NCI-H1092 treated with DMSO at 0.1 percent for 48 hours (cell line): ENCODE measurements at places on chromosomes 2 and 18.
A peak's percentile ranks its signal among the peaks of the same experiment; 100 is the strongest.

- DNase-seq, result no peak
These were observed 102.2 kb upstream of the XPO1 start for GRCh38 chr2:61640406-61640805.

GRCh38 chr2:143732871-143733270, 603.7 kb downstream of the ARHGAP15 start:
- DNase-seq, result no peak

DNA sequence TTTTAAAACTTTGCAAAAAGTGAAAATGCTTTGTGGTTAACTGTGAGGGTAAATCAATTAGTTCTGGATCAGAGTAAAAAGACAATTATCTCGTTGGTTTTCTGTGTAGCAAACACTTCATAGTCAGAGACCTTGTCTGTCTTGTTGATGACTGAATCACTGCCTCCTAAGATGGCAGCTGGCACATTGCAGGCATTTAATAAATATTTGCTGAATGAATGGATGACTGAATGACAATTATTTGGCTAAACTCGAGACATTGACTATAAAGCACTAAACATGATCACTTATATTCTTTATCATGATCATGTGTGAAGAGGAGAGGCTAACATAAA, 96.2 kb downstream of the MAIP1 start:
- DNase-seq, result no peak

- no peak for DNase-seq
These were observed 183.9 kb downstream of the LPIN1 start for GRCh38 chr2:11930211-11930761.

DNA sequence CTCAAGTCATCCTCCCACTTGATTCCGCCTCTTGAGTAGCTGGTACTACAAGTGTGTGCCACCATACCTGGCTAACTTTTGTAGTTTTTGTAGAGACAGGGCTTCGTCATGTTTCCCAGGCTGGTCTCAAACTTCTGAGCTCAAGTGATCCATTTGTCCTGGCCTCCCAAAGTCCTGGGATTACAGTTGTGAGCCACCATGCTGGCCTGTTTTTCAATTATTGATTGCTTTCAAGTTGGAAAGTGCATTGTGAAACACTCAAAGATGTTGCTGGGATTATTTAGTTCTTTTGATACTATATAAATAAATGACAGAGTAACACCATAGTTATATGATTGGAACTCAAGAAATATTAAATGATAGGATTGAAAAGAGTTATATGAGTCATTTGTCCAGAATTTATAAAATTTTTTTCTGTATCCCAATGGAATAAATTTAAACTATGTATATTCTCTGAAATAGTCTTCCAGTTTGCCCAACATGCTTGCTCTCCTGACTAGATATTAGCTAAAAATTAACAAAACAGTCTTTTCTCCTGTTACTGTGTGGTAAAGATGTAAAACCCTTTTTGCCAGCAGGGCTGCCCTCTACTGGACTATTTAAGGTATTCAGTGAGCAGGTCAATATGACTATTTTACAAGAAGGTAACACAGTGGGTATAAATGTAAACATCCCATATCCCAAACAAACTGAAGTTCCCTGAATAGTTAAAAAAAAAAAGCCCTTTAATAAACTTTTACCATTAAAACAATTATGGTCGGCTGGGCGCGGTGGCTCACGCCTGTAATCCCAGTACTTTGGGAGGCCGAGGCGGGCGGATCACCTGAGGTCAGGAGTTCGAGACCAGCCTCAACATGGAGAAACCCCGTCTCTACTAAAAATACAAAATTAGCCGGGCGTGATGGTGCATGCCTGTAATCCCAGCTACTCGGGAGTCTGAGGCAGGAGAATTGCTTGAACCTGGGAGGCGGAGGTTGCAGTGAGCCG, 42.7 kb downstream of the ACSL3 start:
- peak; percentile 44 for DNase-seq

GRCh38 chr2:25310965-25311864, 30.5 kb downstream of the DNMT3A start:
- peak; percentile 81 for DNase-seq

DNA sequence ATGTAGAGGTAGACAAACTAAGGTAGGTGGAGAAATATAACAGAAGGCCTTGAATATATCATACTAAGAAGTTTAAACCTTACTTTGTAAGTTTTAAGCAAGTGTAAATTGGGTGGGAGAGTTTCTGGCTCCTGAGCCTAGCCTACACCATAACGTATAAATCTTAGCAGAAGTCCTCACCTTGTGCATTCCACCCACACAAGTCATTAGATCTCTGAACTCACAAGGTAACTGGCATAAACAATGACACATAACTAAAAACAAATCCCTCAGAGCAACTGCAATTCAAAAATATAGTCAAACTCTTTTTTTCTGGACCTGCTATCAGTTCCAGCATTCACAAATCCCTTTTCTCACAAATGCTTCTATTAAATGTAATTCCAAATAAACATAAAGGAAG, 9.4 kb downstream of the REV1 start:
- no peak for DNase-seq

GRCh38 chr2:8580316-8581233, 101.3 kb upstream of the ID2 start:
- no peak for DNase-seq

GRCh38 chr2:196234672-196235071, 63.3 kb upstream of the STK17B start:
- DNase-seq, result no peak

GRCh38 chr2:127084611-127085316, 22.2 kb downstream of the BIN1 start:
- no peak for DNase-seq

DNA sequence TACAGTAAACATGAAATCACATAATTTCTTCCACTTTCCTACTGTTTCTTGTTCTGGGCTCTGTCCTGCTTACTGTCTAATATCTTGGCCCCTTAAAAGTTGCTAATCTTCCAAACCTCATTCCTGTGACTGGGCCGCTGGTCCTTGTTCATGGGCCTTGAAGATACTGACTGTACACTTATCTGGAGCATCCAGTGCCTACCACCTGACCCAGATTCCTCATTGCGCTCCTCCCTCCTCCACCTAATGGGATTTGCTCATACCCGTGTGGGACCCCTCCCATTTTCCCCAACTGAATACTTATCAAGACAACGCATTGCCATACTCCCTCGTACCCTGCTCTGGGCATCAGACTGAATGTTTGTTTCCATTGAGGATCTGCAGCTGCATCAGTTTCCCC, 6.1 kb upstream of the IL37 start:
- DNase-seq, result no peak

DNA sequence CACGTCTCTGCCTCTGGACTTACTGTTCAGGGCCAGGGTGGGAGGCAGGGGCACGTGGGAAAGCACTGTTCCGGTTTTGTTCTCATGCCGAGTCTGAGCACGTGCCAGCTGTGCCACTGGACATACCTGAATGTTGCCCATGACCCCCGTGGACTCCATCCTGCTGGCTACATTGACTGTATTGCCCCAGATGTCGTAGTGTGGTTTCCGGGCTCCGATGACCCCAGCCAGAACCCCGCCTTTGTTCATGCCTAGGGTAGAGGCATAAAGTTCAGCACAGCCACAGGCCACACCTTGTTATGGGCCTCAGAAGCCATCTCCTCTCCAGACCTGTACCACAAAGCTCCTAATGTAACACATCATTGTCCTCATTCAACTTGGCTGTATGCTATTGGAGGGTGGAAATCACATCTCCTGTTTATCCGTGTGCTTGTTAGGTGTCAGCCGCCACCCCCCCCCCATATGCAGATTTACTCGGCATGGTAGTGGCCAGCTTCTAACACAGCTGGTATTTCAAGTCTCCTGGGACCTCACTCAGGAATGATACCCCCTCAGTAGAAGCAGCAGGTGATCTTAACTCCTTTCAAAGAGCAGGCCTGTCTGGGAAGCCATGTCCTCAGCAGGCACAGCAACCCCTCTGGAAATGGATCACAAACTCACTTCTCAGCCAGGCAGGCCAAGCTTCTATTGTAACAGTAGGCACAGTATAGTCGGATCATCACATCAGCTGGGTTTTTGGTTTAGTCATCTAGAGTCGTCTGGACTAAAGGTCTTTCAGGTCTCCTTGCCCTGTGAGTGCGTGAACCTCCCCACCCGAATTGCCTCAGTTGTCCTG, 27.6 kb downstream of the CENPO start:
- no peak for DNase-seq

- no peak for DNase-seq
These were observed 327.1 kb downstream of the CCDC178 start for GRCh38 chr18:33113416-33113815.

- DNase-seq, result no peak
These were observed 142.7 kb downstream of the ATP9B start for GRCh38 chr18:79211844-79212243.

DNA sequence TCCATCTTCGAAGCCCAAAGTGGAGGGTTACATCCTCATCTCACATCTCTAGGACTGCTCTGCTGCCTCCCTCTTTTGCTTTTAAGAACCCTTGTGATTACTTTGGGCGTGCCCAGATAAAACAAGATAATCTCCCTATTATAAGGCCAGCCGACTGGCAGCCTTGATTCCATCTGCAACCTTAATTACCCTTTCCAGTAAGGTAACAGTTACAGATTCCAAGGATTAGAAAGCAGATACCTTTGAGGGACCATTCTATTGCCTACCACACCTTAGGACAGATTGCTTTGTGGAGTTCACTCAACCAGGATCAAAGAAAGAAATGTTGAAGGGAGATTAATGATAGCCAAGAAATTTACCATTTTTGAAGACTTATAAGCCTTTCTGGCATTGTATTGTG, 250.8 kb upstream of the ACVR2A start:
- no peak for DNase-seq

GRCh38 chr2:177287814-177288213, 23.3 kb upstream of the NFE2L2 start:
- DNase-seq, result no peak

GRCh38 chr2:134611316-134611715, 107.5 kb downstream of the TMEM163 start:
- no peak for DNase-seq

DNA sequence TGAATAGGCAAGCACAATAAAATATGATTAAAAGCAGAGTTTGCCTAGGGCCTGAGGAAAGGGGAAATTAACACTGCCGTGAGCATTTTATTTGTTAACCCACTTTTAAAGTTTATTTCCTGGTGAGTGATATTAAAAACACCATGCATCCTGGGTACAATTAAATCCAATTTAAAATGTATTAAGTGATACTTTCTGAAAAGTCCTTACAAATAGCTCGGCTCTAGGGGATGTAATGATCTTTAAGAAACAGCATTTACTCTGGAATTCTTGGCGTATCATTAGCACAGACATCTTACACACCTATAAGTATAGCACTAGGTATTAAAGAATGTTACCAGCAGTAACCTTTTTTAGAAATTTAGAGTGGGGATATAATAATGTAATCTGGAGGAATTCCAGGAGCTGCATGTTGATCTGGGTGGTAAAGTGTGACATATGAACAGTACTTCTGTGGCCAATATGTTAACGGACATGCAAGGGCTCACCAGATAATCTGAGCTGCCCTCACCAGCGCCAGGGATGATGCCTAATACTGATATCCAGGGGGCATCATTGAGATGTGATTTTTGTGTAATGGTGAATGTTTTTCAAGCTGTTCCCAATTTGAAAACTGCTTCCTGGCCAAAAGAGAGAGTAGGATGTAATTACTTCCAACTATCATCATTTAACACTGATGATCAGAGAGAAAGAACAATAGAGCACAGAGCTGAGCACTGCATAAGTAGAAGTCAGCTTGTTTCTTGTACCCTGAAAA, 235.9 kb downstream of the DSEL start:
- no peak for DNase-seq

DNA sequence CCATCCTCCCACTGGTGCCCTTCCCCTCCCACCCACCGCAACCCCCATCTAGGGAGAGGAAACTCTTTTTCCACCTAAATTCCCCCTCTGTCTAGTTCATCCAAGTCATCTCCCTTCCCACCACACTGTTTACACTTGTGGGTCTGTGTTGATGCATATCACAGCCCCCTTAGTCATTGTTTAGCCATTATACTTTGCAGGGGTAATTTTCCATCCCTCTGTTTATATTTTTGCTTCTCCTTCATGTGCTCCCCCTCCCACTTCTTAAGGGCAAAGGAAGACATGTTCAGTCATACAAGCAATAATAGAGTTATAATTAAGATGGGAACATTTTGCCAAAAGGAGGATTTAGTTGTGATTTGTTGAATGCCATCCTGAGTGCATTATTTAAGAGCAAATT, 187.8 kb upstream of the TNP1 start:
- no peak for DNase-seq

DNA sequence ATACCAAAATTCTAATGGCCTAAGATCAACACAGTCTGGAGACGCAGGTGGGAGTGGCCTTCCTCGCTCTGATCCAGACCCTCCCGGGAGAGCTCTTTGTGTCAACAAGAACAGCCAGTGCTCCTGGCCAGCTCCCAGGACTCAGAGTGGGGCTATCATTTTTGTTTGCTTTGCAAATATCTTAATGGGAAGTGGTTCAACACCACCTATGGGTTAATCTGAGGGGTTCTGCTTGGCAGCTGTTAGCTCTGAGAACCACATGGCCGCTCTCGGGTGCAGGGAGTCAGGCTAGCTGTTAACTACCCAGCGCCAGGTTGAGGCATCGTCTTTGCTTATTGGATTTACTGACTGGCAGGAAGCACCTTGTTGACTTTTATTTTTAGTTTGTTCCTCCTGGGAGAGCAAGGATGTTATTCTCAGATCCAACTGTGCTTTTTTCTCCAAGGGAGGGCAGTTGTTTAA, 184.8 kb upstream of the SP5 start:
- DNase-seq, result peak; percentile 98

GRCh38 chr18:6731222-6731596, 1.7 kb downstream of the ARHGAP28 start:
- peak; percentile 1 for DNase-seq

DNA sequence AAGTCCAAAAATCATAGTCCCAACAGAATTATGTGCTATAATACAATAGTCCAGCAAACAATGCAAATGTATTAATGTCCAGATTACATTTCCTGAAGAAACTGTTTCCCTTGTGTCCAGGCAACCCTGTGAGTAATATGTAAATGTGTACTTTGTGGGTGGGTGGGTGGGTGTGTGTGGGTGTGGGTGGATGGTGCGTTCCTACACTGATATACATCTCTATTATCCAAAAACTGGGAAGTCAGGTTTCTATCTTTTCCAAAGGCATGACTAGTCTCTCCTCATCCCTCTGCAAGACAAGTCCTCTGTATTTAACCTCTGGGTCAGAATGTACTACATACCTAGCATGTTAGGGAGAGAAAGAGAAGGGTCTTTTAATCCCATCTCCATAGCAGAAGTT, 71.6 kb downstream of the LNPK start:
- no peak for DNase-seq

GRCh38 chr18:45324495-45325113, 290.7 kb upstream of the SLC14A2 start:
- DNase-seq, result peak; percentile 54
